Right atrium auricular region (tissue), 2 donors: ENCODE measurements at places on chromosomes 4 and X. TPM values are rescaled to one million over a fixed set of nuclear protein-coding genes. Genes with fewer than 3 reads are reported as not detected.

The ADGRG4 gene
- total RNA-seq, result not detected

DNA sequence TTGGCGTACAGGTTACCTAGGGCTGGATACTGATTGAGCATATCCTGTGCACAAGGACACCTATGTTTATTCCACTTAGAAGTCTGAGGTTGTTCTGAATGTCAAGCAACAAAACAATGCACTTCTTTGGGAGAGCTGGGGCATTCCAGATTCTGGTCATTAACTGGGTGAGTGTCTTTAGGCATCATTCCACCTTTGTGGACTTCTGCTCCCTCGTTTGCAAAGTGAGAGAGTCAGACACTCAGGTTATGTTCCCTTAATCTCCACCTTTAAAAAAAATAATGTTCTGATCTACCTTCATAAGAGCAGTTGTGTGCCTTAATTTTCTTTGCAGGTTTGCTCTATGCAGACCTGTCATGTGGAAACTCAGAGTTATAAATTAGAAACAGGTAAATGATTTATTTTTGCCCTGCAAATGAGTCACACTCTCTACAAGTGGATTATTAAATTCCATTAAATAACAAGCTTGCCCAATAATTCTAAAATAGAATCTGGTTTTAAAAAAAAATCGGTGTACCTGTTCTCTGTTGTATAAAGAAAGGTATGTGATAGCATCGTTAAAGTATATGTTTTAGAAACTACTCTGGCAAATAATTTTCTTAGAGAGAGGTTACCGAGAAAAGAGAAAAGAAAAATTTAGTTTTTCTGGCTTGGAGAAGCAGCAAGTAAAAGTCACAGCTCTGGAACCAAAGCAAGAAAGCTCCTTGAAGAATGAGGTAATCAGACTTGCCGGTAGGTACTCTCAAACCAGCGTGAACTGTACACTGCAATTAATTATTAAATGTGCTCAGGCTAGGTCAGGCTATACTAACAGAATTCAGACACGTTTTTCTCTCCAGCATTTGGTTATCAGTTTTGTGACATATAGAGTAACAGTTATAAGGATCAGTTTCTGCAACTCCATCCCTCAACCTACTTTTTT lies 93.2 kb downstream of the SORBS2 start:
- no peak for DNase-seq

DNA sequence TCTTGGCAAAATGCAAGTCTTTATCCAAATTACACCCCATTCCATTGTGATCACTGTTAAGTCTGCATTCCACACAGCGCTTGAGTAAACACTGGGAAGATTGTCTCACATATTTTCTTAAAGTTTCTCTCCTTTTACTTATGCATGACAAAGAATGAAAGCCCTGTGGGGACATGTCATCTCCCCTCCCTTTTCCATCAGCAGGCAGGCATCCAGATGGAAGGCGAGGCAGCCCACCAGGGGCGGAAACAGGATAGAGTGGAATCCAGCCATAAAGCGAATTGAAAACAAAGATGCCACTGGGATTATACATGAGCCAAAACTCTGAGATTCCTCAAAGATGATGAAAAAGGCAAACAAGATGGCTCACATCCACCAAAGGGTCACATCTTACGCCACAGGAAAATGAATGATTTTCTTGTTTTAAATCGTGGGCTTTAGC lies 78.2 kb downstream of the AFAP1 start:
- DNase-seq, result no peak

- DNase-seq, result peak; percentile 44
These were observed 71.4 kb downstream of the RGS12 start for GRCh38 chr4:3364199-3364598.

DNA sequence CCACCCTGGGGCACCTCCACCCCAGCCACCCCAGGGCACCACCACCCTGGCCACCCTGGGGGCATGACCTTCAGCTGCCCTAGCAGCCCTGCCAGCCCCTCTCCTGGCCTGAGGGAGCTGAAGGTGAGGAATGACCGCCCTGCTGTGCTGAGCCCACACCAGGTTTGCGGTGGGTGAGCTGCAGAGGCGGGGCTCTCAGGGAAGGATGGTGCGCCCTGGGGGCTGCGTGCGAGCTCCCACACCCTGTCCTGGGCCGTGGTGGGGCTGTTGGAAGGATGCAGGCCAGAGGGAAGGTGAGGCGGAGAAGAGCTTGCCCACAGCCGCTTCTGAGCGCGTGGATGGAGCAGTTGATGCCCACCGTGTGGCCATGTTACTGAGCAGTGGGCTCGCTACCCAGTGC lies 17.7 kb downstream of the UVSSA start:
- no peak for DNase-seq
